ENCODE measurements at places on chromosomes 11 and 22.
A peak's percentile ranks its signal among the peaks of the same experiment; 100 is the strongest.

DNA sequence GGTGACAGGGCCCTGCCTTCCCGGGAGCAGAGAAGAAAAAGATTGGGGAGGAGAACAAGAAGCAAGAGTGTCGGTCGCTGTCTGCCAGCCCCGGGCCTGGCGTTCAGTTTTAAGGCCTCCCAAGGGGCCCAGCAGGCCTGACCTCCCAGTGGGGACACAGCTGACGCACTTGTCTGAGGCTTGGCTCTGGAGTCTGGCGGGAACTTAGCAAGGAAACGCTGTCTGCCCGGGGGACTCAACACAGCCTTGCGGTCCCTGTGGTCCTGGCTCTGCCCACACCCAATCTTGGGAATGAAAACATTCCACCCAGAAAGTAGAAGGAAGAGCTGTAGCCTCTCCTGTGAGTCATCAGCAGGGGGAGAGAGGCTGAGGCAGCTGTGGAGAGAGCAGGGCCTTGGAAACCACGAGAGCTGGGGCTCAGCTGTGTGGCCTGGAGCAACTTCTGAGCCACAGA lies 54.4 kb downstream of the TRAF6 start:
- peak; percentile 23 for DNase-seq

DNA sequence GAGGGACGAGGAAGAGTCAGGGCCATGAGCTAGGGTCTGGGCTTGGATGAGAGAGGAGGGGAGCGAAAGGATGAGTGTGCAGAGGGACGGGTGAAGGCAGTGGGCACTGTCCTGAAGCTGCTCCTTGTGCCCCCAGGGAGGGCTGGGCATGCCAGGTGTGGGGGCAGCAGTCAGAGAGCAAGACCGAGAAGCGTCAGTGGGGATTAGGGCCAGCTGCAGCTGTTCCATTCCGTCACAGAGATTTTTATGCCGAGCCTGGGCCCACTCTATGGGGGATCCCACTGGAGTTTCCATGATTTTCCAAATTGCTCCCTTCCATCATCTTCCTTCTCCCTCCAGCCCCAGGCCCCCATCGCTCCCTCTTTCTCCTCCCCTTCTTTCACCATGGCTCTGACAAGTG lies 93.2 kb downstream of the NECTIN1 start:
- no peak for DNase-seq

DNA sequence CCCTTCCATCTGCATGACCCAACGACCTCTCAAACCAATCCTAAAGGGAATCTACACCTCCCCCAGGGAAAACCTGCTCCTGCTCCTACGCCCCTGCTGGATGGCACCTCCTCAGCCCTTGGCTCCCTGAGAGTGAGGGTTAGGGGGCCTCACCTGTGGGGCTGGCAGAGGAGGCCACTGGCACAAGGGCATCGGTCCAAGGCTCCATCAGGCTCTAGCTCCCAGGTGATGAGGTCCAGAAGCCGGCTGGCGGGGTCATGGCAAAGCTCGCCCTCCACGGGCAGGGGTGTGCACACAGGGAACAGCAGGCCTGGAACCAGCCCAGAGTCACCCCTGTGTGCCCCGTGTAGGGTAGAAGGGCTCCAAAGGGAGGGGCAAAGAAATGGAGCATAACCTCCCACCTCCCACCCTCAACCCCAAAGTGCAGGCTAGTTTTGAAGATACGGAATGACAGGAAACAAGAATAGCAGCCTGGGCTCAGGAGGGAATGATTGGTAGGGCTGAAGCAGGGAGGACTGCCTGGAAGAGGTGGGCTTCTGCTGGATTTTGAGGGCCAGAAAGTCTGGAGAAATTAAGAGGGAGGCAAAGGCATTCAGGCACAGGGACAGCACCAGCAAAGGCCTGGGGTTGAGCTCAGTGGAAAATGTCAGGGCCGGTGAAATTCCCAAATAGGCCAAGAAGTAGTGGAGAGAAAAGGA lies 42.6 kb downstream of the DKK3 start:
- no peak for DNase-seq

DNA sequence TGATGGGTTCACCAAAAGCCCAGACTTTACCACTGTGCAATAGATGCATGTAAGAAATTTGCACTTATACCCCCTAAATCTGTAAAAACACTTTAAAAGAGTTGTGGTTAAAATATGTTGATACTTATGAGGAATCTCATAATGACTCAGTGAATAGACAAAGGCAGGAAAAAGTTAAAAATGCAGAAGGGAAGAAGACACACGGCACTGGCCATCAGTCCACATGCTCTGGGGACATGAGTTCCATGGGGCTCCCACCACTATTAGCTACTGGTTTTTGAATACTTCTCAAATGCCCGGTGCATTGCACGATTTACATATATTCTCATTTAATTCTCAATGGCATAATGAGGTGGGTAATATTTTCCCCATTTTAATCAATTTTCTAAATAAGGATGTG lies 59.3 kb upstream of the BLID start:
- no peak for DNase-seq

GRCh38 chr22:33919391-33920196 lies 682 bp downstream of the LARGE1 start:
- DNase-seq, result no peak

DNA sequence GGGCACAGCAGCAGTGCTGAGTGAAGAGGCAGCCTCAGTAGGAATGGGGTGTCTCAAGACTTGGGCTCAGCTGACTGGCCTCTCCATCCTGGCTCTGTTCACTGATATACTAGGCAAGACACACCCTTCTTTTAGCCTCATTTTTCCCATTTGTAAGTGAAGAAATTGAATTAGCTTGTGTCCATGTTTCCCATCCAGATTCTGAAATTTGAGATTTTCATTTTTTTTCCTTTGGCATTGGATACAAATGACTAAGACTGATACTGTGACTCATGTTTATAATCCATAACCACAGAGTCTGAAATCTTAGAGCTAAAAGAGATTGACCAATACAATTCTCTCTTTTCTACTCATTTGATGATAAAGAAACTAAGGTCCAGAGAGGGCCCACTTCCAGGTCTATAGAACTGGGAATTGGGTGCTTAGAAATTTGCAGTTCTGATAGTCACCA lies 110.9 kb downstream of the KCNC1 start:
- DNase-seq, result no peak

DNA sequence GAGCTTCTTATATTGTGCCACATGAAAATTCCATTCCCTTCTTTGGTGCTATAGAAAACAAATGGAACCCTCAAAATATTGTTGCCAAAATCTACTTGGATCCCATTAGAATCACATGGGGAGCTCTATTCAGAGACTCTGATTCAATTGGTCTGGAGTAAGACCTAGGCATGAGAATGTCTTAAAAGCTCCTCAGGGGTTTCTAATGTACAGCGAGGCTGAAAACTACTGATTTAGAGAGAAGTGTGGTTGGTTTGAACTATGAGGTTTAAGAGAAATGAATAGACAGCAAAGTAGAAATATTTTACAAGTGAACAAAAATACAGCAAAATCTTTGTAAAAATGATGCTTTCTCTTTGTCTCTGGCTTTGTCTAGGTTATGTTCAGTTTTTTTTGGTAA lies 514.7 kb downstream of the CNTN5 start:
- no peak for DNase-seq

- no peak for DNase-seq
Measured at GRCh38 chr11:66454247-66454646, 12.5 kb upstream of the PELI3 start.

GRCh38 chr22:19523240-19524169 lies 705 bp downstream of the CLDN5 start:
- no peak for DNase-seq

DNA sequence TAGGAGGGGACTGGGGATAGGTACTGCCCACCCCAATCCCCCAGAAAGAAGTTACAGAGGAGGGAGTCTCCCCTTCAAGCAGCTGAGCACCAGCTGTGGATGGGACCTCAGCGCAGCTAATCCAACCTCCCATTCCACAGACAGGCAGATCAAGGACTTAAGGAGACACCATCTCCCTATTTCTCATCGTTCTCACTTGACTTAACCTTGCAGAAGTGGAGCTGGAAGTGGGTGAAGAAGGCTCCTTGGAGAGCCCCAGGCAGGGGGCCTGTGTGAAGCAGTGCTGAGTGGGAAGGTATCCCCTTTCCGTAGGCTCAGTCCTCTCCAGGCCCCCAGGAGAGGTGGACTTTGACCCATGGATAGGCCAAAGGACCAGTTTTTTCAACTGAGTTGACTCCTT lies 27.3 kb downstream of the USP35 start:
- DNase-seq, result no peak

- DNase-seq, result no peak
Measured at GRCh38 chr22:26588729-26589366, 1.1 kb downstream of the TPST2 start.

DNA sequence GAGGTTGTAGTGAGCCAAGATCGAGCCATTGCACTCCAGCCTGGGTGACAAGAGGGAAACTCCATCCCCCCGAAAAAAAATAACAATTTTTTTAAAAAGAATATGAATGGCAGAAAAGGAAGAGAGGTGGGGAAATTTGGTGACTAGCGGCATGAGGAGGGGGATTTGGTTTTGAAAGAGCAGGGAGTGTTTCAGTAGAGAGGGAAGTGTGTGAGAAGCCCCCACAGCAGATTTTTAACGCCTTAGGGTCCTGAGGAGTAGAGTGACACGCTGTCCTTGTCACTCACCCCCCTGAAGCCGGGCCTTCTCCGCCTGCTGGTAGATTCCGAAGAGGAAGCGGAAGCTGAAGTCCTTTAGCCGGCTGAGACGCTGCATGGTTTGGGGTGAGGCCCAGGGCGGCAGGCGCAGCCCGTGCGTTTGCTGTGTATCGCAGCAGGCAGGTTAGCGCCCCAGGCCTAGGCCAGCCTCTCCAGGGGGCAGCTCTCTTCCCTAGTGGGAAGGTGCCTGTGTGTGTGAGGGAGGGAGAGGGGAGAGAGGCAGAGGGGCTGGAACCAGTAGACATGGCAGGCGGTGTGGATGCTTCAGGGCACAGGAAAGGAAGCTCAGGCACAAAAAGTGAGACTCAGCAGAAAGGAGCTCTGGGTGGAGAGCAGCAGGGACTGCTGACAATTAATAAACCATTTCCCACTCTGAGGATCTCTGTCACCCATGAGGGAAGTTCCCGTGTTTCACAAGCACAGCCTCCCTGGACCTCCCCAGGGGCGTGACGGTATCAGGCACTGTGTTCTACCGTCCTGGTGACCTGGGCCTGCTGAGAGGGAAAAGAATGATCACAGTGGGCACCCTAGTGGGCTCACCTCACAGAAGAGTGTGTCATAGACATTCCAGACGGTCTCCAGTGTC lies 3.9 kb downstream of the ACP2 start:
- DNase-seq, result no peak

DNA sequence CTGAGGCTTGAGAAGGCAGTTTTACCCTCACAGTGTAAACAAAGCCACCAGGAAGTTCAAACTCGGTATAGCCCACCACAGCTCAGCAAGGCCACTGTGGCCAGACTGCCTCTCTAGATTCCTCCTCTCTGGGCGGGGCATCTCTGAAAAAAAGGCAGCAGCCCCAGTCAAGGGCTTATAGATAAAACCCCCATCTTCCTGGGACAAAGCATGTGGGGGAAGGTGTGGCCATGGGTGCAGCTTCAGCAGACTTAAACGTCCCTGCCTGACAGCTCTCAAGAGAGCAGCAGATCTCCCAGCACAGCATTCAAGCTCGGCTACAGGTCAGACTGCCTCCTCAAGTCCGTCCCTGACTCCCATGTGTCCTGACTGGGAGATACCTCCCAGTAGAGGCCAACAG lies 69.7 kb downstream of the TTC28 start:
- no peak for DNase-seq

- DNase-seq, result no peak
Measured at GRCh38 chr11:60392361-60392760, 3.9 kb upstream of the MS4A14 start.

GRCh38 chr22:26544489-26544888 lies 32.2 kb upstream of the TFIP11 start:
- no peak for DNase-seq

GRCh38 chr11:61071913-61072312 lies 30.4 kb upstream of the CD5 start:
- no peak for DNase-seq

DNA sequence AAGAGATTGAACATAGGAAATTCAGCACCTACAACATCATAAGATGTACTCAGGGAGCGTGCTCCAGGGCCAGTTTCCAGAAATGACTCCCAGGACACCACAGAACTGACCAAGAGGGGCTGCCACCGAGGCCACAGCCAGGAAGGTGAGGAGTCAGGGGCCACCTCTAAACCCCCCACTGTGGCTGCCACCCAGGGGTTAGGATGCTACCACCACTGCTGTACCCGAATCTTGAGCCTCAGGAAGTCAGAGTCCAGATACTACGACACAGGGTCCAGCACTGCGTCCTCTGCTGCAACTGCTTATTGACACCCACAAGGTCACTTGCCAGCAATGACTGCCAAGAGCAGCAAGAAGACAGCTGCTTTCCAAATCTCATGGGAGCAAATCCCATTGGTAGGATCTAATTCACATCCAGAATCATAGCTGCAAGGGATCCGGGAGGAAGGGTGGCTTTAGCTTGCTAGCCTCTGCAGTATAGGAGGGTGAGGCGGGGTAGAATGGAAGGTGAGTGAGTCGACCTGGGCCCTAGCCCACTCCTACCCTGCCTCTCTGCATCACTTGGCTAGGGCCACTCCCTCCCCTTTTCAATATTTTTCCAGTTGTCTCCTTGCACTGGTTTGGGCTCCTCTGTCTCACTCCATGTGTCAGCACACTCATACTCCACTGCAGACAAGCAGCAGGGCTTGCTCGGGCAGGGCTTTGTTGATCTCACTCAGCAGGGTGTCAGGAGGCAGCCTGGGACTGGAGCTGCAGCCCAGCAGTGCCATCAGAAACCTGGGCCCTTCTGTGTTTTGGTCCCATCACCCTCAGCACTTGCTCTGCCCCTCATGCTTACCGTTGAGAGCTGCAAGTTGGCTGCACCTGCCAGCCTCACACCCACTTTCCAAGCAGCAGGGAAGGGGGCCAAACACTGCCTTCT lies 18.1 kb upstream of the CYTH4 start:
- DNase-seq, result no peak

DNA sequence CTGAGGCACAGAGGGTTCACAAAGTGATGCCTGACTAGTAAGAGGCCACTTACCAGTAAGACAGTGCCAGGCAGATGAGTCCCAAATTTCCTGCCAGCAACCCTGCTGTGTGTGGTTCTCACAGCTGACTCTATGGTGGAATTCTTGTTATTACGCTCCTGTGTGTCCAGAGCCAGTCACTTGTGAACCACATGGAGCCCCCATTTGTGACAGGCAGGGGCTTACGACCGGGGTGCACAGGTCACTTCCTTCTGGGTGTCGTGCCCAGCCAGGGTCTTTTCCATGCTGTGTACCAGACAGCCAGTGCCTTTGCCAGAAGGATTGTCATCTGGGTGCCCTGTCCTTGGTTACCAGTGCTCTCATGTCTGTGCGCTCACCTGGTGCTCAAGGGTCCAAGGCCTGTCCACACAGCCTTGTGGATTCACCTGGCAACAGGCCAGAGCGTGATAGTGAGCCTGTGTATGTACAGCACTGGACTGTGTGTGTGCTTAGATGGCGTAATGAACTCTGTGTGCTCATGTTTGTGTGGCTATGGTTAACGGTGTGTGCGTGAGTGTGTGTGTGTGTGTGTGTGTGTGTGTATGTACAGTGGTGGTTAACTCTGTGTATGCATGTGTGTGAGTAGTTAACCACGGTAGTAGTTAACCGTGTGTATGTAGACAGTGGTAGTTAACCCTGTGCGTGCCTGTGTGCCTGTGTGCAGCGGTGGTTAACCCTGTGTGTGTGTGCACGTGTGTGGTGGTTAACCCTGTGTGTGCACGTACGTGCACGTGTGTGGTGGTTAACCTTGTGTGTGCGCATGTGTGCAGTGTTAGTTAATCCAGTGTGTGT lies 18.6 kb downstream of the GRAMD4 start:
- DNase-seq, result no peak
